ENCODE measurements at places on chromosomes 1 and 21.

DNA sequence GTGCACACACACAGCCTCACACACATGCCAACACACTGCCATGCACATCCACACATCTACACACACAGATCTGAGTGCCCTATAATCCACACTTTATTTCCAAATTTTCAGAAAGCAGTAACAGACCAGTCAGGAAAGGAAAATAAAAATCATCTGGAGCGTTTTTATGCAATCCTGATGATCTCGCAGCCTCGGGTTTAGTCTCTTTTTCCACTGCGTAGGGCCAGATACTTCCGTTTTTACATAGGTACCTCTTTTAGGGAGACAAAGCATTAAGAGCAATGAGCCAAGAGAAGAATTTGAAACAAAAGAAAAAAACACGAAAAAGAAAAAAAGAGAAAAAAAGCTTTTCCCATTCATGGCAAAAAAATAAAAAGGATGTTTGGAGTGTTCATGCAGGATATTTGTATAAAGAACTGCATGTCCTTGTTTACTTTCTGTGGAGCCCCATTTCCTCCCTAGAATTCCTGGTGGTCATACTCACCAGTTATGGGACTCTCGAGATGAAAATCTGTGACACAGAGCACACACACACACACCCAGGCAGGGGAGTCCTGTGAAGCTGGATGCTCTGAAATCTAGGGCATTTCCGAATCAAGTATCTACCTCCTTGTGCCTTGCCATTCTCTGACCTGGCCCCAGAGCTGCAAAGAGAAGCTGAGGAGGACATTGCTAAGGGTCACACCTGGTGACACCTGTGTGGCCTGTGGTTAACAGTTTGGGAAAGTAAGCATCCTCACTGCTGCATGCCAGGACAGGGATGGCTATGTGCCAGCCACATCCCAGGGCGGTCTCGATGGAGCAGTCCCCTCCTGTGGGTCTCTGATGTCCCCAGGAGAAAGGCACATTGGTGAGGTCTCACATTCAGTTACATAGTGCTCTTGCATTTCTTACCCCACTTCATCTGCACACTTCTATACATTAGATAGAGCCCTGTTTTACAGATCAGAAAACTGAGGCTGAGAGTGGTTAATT lies 83.6 kb downstream of the RUNX1 start:
- no peak for DNase-seq

DNA sequence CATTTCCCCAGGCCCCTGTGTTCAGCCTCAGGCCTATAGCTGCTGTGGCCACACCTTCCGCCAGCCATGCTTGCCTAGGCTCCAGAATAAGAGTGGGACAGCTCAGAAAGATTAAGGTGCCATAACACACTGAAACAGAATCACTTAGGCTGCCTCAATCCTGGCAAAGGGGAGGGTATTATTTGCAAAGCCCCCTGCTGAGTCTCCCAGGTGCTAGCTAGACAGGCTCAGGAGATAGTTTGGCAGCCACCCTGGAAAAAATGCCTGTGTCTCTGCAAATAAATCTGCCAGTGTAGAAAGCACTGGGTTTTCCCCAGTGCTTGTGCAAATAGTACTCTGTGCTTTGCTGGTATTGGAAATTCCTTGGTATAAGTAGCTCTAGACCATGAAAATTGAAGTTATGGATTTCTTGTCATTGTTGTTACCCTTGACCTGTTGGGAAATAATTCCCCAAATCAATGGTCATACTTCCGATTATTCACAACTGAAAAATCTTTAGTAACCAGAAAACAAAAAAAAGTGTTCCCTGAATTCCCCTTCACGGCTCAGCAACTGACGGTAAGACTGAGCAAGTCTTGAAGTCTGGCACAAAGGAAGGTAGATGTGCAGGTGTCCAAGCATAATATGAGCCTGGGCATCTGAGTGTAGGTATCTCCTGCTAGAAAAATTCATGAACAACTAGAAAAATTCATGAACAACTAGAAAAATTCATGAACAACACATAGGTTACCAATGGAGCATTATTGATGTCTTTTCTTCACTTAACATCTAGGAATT lies 56.9 kb downstream of the PROX1 start:
- no peak for DNase-seq

DNA sequence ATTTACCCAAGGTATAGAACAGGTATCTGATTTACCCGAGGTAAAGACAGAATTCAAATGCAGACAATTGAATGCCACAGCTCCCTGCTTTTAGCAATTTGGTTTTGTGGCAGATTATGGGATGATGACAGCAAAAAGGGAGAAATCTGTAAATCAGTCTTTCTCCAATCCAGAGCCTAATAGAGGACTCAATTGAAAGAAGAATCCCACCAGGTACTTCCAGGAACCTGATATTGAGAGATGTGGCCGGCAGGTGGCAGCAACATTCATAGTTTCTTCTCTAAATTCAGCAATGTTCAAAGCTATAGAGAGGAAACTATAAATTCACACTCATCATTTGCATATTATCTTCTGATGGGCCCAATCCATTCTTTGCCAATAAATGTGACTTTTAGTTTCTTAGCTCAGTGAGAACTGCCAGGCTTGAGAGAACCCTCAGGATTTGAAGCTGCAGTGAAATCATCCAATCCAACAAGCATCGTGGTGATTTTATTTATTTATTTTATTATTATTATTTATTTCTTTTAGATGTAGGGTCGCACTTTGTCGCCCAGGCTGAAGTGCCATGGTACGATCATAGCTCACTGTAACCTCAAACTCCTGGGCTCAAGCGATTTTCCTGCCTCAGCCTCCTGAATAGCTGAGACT lies 9.8 kb upstream of the PHACTR4 start:
- DNase-seq = no peak

DNA sequence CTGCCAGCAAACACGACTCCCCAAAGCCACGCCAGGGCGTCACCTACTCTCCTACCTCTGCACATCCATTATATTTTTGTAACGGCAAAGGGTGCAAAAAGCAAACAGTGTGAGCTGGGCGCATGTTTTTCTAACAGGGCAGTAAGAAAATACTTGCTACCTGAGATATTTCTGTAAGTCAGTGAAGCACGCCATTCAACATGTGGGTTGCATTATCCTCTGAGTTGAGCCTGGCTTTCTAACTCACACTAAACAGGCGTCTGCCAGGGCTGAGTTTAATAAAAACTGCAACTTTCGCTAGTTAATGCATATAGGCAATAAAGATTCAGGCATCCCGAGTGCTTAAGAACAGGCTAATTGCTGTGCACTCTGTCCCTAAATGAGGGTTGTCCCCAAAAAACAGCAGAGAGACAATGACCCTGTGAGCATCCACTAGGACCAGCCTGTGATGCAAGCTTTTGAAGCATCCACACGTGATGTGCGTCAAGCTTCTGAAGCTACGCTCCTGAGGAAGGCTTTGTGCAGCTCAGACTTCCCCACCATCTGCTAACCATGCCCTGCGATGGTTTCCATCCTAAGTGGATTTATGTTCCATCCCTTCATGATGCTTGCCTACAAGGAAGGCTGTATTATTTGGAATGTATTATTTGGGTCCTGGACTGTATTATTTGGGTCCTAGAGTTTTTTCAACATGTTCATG lies 70.0 kb upstream of the SIM2 start:
- DNase-seq = no peak

- DNase-seq = no peak
Observed at GRCh38 chr1:77776007-77776700, 3.3 kb upstream of the MIGA1 start.

GRCh38 chr1:7042322-7043190 lies 257.3 kb downstream of the CAMTA1 start:
- no peak for DNase-seq

DNA sequence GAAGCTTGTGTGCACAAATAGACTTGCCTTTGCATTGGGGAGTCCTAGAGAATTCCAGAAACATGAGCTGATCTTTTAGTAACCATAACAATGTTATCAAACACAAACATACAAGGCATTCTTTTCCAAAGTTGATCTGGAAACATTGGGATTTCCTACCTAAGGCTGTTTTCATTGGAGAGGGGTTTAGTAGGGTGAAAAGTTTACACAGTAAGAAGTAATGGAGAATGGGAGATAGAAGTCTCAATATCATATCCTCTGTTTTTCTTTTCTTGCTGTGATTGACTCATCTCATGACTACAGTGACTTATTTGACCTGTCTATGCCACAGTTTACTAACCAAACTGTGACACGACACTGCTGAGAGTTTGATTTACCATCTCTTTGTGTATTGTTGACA lies 65.6 kb upstream of the PLA2G4A start:
- no peak for DNase-seq

GRCh38 chr1:161127649-161128048 lies 4.8 kb downstream of the DEDD start:
- DNase-seq = no peak

DNA sequence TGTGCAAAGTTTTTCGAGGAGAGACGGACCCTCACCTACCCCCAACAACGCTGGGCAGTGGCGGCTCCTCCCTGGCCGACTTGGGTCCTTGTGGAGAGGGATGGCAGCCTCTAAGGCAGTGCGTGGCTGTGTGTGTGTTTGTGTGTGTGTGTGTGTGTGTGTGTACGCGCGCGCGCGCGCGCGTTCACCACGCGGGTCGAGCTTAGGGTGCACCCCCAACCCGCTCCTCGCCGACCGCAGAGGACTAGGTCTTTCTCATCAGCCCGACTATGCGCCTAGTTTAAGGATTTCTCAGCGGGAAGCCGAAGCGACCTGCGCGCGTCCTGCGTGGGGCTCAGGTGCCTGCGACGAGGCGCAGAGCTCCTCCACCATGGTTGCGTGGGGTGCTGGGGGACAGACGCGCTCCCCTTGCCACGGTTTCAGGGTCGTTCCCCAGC lies 940 bp downstream of the SOX13 start:
- DNase-seq = no peak

DNA sequence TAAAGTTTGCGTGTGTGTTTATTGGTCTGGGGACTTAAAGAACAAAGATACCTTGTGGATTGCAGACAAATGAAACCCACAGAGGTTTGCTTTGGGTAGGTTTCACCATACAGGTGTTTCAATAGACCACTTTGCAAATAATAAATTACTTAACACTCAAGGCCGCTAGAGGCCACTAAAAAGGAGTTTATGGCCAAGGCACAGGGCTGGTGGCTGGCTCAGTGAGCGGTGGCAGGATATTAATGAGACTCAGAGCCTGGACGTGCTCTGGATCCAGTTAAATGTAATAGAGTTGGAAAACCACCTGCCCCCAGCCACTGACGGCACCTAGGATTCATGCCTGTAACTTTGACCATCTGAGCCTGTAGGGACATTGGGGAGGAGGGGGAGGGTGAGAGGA lies 44.5 kb downstream of the LRRC38 start:
- DNase-seq = no peak

- DNase-seq = no peak
Observed at GRCh38 chr21:43275421-43276211, 106.8 kb downstream of the CRYAA start.

Measured in vagina (tissue), 2 donors.